ENCODE measurements at places on chromosomes 11 and 22.

DNA sequence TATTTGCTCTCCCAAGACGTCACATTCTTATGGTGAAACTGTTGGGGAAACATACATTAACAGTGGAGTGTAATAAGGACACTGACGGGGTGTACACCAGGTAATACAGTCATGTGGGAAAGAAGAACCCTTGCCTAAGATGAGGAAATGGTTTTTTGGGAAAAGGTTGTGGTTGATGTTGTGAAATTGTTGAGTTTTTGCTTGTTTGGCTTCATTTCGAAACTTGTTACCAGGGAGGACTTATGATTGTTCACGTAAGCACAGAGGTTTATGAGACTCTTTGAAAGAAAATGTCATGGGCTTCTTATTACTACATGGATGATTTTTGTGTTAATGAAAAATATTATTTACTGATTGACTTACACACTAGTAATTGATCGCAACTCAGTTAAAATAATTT, 16.8 kb downstream of the ANO3 start:
- no peaks in the 10 kb centered on the region for H3K4me1 ChIP-seq
- H3K27ac ChIP-seq: no peak overlapping the region
- DNase-seq: no peak
- H3K4me3 ChIP-seq: no peak overlapping the region
- no peaks in the 10 kb centered on the region for H3K36me3 ChIP-seq
- H3K27me3 ChIP-seq: no peaks in the 10 kb centered on the region

GRCh38 chr11:69887330-69887729, 68.1 kb upstream of the FGF3 start:
- no peaks in the 10 kb centered on the region for H3K36me3 ChIP-seq
- no peak overlapping the region for H3K27ac ChIP-seq
- peaks cover 28% of the 10 kb centered on the region for H3K27me3 ChIP-seq
- H3K4me1 ChIP-seq: no peaks in the 10 kb centered on the region

- H3K27me3 ChIP-seq: no peaks in the 10 kb centered on the region
- no peak for DNase-seq
- no peak overlapping the region for H3K4me3 ChIP-seq
- H3K4me1 ChIP-seq: peaks cover under 1% of the 10 kb centered on the region
Measured at GRCh38 chr11:128738942-128739341, 45.1 kb downstream of the FLI1 start.

DNA sequence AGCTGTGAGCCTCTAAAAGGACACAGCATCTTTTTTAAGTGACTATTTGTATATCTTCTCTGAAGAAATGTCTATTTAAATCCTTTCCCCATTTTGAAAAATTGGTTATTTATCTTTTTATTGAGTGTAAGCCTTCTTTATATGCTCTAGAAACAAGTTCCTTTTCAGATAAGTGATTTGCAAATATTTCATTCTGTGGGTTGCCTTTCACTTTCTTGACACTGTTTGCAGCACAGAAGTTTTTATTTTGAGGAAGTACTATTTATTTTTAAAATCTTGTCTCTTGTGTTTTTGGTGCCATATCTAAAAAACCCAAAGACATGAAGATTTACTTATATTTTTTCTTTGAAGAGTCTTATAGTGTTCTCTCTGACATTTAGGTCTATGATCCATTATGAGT, 40.1 kb upstream of the LYVE1 start:
- H3K36me3 ChIP-seq: no peaks in the 10 kb centered on the region
- H3K4me1 ChIP-seq: peaks cover 20% of the 10 kb centered on the region
- DNase-seq: no peak
- no peak overlapping the region for H3K4me3 ChIP-seq
- no peaks in the 10 kb centered on the region for H3K27me3 ChIP-seq

GRCh38 chr11:118581057-118581456, 8.8 kb downstream of the ARCN1 start:
- peaks cover 38% of the 10 kb centered on the region for H3K36me3 ChIP-seq
- H3K4me1 ChIP-seq: no peaks in the 10 kb centered on the region
- no peaks in the 10 kb centered on the region for H3K27me3 ChIP-seq
- no peak overlapping the region for H3K27ac ChIP-seq

- H3K27me3 ChIP-seq: no peaks in the 10 kb centered on the region
- DNase-seq: peak; percentile 44
- peaks cover 62% of the 10 kb centered on the region for H3K36me3 ChIP-seq
- H3K4me1 ChIP-seq: peaks cover 26% of the 10 kb centered on the region
- H3K27ac ChIP-seq: peak overlapping the region; percentile 36
- H3K4me3 ChIP-seq: no peak overlapping the region
Measured at GRCh38 chr11:118634431-118635236, 27.2 kb downstream of the PHLDB1 start.

DNA sequence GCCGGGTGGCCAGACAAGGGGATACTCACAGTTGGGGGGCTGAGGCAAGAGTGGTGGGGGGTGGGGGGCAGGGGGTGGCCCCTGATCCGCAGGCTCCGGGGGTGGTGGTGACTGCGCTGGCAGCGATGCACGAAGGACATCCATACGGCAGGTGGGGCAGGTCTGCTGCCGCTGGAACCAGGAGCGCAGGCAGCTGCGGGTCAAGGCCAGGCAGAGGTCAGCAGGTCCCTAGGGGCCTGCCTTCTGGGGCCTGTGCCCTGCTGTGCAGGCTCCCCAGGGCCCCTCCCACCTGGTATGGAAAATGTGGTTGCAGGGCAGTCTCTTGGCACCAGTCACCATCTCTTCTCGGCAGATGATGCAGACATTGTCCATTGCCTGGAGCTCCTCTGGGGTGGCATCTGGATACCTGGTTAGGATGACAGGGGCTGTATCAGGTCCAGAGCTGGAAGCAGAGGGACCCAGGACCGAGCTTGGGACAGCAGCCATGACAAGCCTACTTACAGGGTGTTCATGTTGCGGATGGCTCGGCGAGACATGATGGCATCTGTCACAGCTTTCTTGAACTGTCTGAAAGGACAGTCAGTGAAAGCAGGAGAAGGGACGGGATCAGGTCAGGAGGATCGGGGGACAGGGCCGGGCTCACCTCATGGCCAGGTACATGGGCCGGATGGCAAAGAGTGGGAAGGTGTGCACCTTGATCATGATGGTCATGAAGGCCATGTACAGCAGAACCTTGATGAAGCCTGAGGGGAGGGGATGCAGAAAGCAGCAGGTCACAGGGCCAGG, 3.5 kb downstream of the SYVN1 start:
- H3K4me3 ChIP-seq: no peak overlapping the region
- no peak for DNase-seq
- peaks cover 40% of the 10 kb centered on the region for H3K36me3 ChIP-seq
- H3K27ac ChIP-seq: no peak overlapping the region
